Putamen (tissue), 1 donor: ENCODE measurements at places on chromosomes 1 and 21.
A peak's percentile ranks its signal among the peaks of the same experiment; 100 is the strongest.

DNA sequence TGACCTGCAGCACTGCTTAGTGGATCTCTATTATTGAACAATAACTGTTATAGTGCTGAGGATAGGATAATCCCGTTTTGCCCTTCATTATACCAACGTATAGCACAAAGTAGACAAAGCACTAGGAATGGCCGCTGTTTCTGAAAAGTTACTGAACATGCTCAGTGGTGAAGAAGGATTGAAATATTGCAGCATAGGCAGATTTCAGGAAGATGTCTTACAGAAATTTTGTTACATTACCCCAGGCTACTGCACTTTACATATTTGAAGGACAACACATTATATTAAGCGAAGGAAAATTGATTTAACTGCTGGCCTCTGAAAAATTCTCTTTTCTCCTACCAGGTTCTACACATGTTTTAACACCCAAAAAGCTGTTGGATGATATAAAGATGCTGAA, 48.5 kb downstream of the AKNAD1 start:
- DNase-seq: no peak

DNA sequence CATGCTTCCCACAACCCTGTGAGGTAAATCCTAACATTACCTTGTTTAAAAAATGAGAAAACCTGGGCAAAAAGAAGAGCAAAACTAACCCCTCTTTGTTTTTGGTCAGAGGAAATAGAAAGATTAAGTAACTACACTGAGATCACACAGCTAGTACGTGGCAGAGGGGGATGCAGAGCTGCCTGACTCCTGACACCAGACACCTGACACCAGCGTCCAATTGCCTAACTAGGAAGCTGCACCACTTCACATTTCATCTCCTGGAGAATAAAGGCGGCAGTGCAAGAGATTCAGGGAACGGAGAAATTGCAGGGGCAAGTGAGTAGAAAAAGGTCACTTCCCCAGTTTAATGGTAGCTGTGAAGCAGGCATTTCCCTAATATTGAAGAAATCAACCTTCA, 229.3 kb upstream of the PTBP2 start:
- DNase-seq: no peak

- no peak for DNase-seq
These were observed 32.9 kb downstream of the RAB3B start for GRCh38 chr1:51957618-51958017.

- DNase-seq: no peak
These were observed 45.1 kb downstream of the PDPN start for GRCh38 chr1:13628711-13629110.

GRCh38 chr1:160104486-160104885, 6.1 kb upstream of the IGSF8 start:
- no peak for DNase-seq

DNA sequence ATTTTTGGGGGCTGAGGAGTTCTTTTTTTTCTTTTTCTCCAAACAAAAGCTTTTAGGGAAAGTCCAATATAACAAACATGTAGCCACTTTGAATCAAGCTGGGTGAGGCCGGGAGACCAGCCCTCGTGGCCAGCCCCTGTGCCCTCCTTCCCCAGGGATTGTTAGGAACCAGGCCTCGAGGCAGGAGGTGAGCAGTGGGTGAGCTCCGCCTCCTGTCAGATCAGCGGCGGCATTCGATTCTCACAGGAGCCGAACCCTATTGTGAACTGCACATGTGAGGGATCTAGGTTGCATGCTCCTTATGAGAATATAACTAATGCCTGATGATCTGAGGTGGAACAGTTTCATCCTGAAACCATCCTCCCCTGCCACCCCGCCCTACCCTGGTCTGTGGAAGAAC, 41.8 kb upstream of the TTC22 start:
- DNase-seq: no peak

DNA sequence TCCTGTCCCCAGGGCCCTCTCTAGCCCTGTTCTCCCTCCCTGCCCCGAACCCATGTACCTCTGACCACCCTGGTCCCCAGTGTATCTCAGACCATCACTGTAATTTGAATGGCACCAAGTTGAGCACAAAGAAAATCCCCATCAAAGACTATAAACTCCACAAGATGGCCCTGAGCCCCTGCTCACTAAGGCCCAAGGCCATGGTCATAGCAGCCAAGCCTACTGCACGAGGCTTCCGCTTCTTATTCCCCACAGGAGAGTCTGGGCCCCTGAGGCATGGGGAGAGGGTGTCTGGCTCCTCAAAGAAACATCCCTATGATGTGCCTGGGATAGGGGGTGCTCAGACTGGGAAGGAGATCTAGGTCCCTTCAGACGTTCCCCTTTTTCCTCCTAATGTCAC, 4.5 kb downstream of the ZNF683 start:
- no peak for DNase-seq

- DNase-seq: no peak
These were observed 23.4 kb upstream of the DR1 start for GRCh38 chr1:93322349-93322748.

- DNase-seq: no peak
These were observed 86.8 kb downstream of the LRRC8C start for GRCh38 chr1:89719502-89720306.

- DNase-seq: no peak
These were observed 3.4 kb downstream of the PRELP start for GRCh38 chr1:203478986-203479385.

GRCh38 chr1:160093069-160093395, 5.4 kb downstream of the IGSF8 start:
- DNase-seq: no peak

DNA sequence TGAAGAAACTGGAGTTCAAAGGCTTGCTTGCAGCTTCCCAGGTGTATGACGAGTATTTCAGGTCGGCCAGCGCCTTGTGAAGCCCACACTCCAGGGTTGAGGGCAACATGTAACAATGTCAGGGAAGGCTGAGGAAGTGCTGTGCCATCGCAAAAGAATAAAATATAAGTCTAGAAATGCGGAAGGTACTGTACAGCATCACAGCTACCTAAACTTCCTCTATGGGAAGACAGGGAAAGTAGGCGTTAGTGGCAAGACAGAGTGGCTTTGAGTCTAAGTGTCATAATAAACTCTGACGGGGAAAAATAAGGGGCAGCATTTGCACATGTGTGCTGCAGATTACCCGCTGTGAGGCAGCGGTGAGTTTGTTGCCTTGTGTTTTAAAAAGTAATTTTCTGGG, 28.9 kb downstream of the DOP1B start:
- no peak for DNase-seq

DNA sequence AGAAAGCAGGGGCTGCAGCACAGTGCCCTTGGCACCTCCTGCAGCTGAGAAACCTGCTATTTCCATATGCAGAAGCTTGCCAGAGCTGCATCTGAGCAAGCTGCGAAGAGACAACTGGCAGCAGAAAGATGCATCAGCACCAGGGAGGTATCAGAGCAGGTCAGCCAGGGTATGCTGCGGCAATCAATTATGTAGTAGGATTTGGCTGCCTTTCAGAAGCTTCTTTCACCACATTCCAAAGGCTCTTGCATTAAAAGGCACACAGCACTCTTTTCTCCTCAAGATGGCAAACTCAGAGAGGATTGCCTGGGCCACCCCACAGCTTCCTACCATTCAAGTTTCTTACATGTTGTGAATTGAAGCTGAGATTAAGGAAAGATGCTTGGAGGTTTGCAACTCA, 47.6 kb upstream of the RAP1A start:
- no peak for DNase-seq

- DNase-seq: no peak
These were observed 21.0 kb downstream of the RAVER2 start for GRCh38 chr1:64765826-64766225.

- DNase-seq: peak; percentile 4
These were observed 26.4 kb upstream of the KAZN start for GRCh38 chr1:14571810-14572767.

DNA sequence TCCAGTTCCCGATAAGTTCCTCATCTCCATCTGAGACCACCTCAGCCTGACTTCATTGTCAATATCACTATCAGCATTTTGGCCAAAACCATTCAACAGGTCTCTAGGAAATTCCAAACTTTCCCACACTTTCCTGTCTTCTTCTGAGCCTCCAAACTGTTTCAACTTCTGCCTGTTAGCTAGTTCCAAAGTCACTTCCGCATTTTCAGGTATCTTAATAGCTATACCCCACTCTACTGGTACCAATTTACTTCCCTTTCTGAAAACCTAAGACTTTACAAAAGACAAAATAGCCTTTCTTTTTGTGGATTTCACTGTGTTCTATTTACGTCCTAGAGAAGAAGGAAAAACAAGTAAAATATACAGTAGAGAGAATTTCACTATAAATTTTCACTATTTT, 147.0 kb upstream of the FMN2 start:
- no peak for DNase-seq

DNA sequence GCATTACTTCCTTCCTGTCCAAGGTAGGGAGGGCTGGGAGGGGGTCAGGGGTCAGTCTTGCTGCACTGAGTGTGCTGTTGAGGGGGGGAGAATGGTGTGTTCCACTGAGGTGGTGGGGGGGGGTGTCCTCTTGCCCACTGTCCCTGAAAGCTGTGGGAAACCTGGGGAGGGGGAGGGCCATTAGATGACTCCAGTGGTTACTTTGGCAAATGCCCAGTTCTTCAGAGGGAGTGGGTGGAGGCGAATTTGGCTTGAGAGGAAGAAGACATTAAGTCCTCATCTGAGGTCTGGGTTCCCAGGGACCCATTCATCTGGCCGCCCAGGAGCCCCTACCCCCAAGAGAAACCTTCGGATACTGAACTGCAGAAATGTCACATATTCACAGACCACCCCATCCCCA, 36.2 kb downstream of the MEF2D start:
- DNase-seq: no peak

GRCh38 chr1:180188684-180189175, 34.1 kb downstream of the QSOX1 start:
- no peak for DNase-seq

DNA sequence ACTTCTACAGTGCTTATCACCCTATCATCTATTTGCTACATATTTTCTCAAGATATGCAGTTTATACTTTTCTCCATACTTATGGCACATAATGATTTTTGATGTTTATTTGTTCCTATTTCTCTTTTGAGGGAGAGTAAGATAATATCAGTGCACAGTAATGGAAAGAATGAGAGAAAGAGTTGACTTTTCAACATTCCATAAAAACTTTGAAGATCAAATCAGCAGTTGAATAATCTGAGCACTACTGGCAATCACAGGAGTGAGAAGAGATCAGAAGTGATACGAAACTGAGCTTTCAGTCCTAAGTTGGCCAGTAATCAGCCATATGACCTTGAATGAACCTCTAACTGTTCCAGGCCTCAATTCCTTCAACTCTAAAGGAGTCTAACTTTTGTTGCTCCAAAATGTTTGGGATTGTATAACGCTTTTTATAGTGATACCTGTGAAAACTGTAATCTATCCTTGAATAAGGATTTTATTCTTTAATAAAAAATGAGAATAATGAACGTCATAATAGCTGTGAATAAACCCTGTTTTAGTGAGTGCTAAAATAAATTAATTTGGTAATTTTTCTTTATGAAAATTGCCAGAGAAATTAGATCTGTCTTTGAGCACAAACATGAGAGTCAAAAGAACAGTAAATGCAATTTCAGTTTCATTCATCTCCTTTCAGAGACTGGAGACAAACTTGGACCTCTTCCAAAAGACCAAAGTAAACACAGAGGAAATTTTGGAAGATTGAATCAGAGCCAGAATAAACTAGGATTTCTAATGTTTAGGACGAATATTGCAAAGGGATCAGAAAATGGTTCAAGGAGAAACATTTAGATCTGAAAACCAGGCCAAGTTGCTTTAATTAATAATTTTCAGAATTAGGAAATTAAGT, 309.9 kb downstream of the ADGRL2 start:
- DNase-seq: no peak

DNA sequence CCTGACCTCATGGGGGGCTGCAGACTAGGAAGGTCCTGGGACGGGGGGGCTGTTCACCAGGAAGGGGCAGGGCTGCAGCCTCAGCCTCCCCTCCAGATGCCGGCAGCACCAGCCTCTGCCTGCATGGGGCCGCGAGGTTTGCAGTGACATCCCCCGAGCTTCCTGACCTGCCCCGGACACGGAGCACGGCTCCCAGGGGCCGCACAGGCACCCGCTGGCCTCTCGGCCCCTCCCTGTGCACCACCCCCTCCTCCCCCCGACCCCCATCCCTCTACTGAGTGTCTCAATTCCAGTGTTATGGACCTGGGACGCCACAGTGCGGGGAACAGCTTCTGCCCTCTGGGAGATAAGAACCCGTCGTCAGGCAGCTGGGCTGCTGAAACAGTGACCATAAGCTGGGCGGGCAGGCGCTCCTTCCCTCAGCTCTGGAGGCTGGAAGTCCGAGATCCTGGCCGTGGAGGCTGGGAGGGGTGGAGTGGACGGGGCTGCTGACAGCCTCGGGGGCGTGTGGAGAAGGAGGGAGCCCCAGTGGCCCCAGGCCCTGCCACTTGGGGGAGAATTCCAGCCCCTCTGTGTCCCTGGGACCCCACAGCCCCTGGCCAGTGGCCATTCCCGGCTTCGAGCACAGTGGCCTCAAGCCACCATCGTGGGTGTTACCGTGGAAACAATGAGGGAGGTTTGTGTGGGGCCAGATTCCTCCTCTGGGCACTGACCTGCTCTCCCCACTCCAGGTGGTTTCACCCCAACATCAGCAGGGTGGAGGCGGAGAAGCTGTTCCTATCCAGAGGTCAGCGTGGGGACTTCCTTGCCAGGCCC, 11.6 kb downstream of the RNF223 start:
- no peak for DNase-seq

- DNase-seq: no peak
These were observed 306.2 kb downstream of the TTLL7 start for GRCh38 chr1:83692524-83693381.

DNA sequence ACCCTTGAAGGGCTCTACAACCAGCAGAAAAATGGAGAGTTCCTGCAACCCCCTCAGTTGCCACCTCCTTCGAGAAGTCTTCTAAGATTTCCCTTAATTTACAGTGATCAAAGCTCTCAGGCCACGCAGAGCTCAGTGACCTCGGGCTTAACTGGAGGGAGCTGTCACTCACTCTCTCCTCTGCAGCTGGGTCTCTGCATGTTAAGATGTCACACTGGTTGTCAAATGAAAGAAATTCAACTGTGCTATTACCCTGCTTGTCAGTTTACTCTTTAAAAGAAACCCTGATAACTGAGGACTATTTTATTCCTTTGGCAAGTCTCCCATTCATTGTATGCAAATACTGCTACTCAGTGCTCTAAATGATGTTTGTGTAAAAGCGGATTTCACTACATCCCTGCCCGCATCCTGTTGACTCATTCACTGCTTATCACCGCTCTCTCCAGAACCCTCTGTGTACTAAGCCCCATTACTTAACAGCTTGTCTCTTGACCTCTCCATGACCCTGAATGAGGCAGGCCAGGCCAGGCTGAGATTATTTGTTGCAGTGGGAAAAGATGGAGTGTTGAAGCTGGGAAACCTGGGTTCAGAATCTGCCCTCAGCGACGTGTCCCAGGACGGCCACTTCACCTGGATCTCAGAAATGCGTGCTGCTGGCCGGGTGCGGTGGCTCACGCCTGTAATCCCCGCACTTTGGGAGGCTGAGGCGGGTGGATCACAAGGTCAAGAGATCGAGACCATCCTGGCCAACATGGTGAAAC, 13.7 kb downstream of the DHRS3 start:
- DNase-seq: no peak

- DNase-seq: no peak
These were observed 108.2 kb downstream of the TGFBR3 start for GRCh38 chr1:91777630-91778300.
